AG09319 (cell line): ENCODE measurements at places on chromosomes 6 and 20.

DNA sequence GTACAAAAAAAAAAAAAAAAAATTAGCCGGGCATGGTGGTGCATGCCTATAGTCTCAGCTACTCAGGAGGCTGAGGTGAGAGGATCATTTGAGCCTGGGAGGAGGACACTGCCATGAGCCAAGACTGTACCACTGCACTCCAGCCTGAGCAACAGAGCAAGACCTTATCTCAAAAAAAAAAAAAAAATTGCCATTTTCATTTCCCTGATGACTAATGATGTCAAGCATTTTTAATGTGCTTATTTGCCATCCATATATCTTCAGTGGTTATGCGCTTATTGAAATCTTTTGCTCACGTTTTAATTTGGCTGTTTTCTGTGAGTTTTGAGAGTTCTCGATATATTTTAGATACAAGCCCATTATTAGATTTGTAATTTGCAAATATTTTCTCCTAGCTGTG lies 46.7 kb downstream of the PFDN4 start:
- no peak for DNase-seq

DNA sequence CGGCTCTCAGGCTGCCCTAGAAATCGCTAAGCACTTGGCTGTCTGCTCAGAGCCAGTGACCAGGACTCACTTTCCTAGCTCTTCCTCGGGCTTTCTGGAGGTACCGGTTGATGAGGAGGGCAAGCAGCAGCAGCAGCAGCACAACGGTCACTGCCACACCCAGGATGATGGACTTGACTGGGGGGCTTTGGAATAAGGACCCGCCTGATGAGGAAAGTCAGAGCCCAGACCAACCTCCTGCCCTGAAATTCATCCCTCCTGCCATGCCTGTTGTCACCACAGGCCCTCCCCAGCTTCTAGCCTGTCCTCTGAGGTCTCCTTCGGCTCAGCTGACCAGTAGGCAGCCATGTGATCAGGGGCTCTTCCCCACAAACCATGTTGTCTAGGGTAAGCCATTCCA lies 16.2 kb downstream of the TREML2 start:
- no peak for DNase-seq

DNA sequence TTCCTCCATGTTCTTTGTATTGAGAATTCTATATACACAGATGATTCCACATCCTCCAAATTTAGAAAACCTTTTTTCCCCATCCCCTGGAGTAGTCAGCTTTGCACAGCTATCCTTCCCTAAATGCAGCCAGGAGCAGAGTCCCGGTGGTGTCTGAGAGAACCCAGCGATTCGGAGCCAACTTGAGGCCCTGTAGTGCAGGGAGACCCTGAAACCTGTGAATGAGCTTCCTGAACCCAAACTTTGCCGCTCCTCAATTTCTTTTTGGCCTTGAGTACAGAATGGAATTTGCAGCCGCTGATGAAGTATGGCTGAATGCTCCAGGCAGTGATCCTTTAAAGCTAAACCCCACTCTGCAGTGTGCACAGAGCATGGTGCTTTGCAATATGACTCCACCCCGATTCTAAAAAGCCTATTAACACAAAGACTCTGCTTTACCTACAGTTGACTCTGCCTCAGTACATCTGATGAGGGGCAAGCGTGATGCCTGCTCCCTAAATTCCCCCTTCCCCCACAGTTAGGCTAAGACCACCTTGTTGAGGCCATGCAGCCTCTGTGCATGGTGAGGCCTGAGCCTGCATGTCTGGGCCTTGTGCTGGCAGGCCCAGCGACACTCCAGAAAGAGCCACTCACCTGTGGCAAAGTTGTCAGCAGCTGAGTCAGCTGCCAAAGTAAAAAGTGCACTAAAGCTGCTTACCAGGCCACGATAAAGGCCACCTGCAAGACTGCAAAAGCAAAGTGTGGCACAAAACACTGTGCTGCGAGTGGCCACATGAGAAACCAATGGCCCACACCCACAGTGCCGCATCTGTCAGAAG lies 82.1 kb downstream of the PLEKHG1 start:
- no peak for DNase-seq

DNA sequence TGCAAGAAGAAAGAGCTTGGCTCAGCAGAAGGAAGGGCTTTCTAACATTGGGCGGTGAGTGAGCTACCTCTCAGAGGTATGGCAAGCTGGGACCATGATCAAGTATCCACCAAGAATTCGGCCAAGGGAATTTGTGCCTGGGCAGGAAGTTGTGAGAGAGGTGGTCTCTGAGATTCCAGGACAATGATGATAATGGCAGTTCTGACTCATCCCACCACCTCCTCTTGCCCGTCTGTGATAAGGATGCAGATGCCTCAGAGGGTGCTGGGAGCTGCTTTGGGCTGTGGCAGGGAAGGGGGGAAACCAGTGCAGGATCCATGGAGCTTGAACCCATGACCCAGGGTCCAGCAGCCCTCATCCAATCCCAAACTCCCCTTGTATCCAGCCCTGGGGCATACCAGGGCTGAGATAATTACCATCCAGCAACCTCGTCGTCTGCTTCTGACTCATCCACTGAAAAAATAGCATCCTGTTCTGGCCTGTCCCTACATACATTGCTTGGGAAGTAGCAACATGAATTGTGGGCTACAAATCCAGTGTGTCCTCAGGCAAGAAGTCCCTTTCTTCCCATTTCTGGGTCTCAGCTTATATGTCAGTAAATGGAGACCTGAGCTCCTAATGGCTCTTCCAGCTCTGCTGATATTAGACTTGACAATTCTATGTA lies 5.9 kb downstream of the TGM6 start:
- DNase-seq, result no peak

DNA sequence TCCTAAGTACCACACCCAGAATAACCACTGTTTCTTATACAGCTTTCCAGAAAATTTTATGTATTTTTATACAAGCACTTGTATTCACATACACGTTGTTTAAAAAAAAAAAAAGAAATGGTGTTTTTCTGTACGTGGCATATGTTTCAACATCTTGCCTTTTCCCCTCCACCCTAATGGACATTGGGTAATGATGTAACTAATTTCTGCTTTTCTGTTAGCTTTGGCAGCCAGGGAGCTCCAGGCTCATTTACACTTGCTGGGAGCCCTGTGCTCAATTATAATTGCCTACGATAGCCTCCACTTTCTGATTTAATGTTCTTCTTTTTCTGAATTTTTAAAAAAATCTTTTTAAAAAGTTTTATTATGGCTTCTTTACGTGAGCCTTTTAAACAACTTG lies 352.4 kb downstream of the UTRN start:
- DNase-seq, result no peak

DNA sequence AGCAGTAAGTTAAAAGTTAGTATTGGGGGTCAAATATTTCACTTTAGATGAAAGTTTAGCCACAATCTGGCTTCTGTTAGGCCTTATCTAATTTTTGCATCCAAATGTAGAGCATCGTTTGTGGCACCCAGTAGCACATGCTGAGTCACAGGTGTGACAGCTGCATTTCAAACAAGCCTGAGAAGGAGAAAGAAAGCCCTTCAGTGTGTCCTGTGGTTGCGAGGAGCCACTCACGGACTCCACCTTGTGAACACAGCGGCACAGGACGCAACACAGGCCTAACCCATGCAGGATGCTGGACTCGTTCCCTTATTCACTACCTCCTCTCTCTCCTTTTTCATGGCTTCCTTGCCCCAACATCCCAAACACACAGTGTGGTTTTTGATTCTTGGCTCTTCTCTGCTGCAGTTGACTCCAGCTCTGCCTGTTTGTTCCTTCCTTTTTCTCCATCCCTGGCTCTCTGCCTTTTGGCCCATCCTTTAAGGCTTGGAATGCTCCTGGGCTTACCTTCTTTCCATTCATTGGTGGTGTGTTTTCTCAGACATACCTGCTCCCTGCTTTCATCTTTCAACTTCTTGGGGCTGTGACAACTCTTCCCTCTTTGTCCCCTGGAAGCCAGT lies 124.2 kb downstream of the SLC16A10 start:
- no peak for DNase-seq

- DNase-seq, result no peak
These were observed 60.8 kb downstream of the BTBD3 start for GRCh38 chr20:11978496-11978895.

- DNase-seq, result no peak
These were observed 80.3 kb downstream of the CDH26 start for GRCh38 chr20:60038400-60039008.

DNA sequence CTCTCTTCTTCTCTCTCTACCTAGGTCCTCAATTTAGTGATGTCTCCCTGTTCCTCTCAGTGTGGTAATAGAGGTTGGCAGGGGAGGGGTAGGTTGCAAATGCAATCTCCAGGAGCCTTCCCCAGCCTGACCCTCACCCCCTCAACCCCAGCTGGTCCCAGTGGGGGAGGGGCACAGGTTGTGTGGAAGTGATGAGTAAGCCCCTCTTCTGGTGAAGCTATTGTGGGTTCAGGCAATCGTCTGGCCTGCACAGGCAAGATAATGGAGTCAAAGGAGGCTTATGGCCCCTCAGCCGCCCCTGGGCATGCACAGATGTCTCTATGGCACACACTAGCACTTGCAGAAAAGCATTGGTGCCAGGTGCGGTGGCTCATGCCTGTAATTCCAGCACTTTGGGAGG lies 10.8 kb upstream of the ADA start:
- DNase-seq, result no peak

GRCh38 chr6:8526624-8527023 lies 91.3 kb upstream of the SLC35B3 start:
- no peak for DNase-seq

- DNase-seq, result no peak
These were observed 246.1 kb downstream of the FOXA2 start for GRCh38 chr20:22338140-22338708.

- no peak for DNase-seq
These were observed 107.7 kb downstream of the FOXF2 start for GRCh38 chr6:1496836-1497760.

DNA sequence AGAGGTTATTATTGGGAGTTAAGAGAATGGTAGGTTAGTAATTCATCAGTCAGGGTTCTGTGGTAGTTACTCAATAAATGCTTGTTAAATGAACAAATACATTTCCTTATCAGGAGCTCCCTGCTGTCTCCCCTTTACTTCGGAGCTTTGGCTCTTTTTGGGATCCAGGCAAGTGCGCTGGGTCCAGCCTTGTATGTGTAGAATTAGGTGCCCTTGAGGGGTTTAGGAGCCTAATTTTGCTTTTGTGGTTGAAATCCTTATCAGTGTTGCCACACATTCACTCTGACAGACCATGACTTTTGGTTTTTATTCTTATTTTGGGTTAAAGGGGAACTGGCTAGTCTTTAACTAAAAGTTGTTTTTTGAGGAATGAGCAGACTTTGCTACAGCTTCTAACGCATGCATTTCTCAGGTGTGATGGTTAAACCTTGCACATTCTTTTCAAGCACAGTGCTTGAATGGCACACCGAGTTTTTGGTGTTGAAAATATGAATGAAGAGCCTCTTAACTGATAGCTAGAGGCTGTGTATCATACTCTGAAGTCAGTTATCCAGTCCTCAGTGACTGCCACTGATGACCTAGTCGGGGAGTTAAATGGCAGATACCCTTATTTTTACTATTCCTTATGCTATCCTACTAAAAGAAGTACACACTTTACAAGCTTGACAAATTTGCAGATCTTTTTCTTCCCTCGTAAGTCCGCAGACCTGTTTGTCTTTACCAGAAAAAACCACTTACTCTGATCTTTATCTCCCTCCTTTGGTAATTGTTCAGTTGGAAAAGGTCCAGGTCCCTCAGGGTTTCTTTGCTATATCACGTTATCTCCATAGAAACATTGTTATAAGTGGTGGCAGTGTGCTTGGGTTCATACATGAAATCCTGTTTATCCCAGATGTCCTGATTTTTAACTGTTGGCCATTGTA lies 50.7 kb upstream of the PLCG1 start:
- DNase-seq, result no peak

GRCh38 chr20:51508780-51509179 lies 33.7 kb downstream of the NFATC2 start:
- DNase-seq, result no peak

GRCh38 chr20:25444556-25444955 lies 37.1 kb downstream of the GINS1 start:
- no peak for DNase-seq

- peak; percentile 30 for DNase-seq
These were observed 20.6 kb downstream of the ENPP3 start for GRCh38 chr6:131657630-131658111.

DNA sequence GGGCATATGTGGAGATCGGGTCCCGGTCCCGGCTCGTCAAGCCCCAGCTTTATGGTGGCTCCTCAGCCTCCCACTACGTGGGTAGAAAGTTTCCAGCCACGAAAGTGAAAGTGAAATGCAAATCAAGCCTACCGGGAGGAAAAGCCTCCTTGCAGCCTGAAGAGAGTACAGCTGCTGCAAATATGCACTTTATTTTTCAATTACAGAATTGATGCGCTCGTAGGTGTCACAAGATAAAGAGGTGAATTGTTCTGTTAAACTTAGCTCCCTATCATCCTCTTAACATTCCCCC lies 373 bp upstream of the PCNA start:
- no peak for DNase-seq

- DNase-seq, result no peak
These were observed 49.6 kb upstream of the HLA-A start for GRCh38 chr6:29892696-29893095.

GRCh38 chr6:129645830-129646579 lies 64.0 kb downstream of the ARHGAP18 start:
- DNase-seq, result no peak

- no peak for DNase-seq
These were observed 25.1 kb downstream of the FKBP5 start for GRCh38 chr6:35663447-35664235.

GRCh38 chr6:34990971-34991560 lies 102.0 kb downstream of the ANKS1A start:
- DNase-seq, result no peak

- DNase-seq, result no peak
These were observed 106.7 kb upstream of the DTNBP1 start for GRCh38 chr6:15769511-15770018.

DNA sequence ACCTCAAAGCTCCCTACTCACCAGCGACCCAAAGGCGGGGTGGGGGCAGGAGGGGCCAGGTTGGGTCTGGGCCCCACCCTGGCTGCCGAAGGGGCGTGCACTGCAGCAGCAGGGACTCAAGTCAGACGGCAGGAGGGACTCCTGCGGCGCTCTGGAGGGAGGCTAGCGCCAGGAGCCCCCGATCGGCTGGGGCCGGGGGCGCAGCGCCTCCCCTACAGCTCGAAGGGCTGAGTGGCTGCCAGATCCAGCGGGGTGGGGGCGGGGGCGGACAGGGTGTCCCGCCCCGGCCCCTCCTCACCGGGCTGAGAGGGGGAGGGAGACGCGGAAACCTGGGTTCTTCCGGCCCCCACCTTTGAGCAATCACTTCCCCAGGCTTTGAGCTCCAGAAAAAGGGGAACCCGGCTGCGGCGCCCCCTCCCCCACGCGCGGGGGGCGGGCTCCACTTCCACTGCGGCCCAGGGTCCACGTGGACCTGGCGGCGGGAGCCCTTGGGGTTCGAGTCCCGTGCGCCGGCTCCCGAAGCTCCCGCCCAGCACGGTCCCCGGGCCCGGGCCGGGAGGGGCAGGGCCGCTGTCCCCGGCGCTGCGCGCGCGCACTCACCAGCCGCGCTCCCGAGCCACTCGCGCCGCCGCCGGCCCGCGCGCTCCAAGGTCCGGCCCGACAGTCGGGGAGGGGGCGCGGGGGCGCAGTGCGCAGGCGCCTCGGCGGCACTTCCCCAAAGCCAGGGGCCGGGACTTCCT lies at the start of gene RGS19:
RGS19 (minus strand) TSS at position 246 of the 740 bp plus-strand sequence. CDS start 2,632 bp downstream, outside the sequence.
- peak; percentile 20 for DNase-seq
